Activated CD4-positive, alpha-beta T cell treated with anti-CD3 and anti-CD28 coated beads, Interleukin-2, amount 50 U/mL, for 24 hours (primary cell): ENCODE measurements at places on chromosomes 6 and 20.

GRCh38 chr6:10146715-10147451, 268.0 kb downstream of the TFAP2A start:
- DNase-seq = no peak

- no peak for DNase-seq
Measured at GRCh38 chr6:14031516-14031915, 86.1 kb upstream of the CD83 start.

- DNase-seq = no peak
Measured at GRCh38 chr20:48471759-48472408, 355.9 kb downstream of the PREX1 start.

DNA sequence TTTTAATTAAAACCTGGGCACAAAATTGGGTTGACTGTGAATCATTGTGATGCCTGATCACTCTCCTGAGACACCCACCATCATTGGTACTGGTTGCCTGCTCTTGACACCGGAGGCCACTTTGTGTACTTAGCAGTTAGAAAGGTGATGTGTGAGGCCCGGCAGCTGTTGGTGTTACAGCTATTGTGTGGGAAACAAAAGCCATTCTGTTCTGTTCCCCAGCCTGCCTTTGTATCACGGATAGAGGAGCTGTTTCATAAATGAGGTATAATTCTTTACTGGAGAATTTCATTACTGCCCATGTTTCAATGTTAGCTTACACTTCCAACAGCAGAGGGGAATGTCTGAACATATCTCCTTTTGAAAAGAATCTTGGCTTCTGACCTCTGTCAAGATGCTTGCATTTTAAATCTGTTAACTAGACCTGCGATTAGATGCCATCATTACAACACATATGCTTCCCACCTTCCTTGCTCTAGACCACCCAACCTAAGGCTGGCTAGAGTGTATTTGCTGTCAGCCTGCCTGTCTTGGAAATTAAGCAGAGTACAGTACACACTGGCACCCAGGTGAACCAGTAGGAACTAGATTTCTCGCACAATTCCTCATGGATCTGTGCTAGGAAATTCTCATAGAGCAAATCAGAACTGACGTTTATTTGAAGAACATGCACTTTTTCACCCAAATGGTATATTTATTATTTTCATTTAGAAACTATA, 142.4 kb upstream of the INSM1 start:
- DNase-seq = no peak

DNA sequence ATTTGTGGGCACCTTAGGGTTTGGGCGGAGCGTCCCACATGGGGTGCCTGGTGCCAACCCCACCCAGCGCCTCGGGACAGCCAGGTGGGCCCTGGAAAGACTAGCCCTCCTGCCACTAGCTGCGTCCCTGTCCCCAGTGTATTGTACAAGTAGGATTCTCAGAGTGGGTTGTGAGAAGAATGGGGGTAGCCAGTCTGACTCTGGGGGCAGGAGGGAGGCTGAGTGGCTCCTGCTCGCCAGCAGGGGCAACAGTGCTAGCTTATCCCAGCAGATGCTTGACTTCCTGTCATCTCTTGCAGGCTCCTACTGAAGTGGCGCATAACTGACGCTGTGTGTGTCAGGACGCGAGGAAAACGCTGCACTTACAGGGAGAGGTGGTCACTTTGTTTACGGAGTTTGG, 9.3 kb downstream of the PSMA7 start:
- DNase-seq = no peak

- DNase-seq = no peak
Measured at GRCh38 chr6:4322846-4323309, 187.5 kb upstream of the ECI2 start.

- peak; percentile 34 for DNase-seq
Measured at GRCh38 chr20:44747166-44748004, 1.7 kb downstream of the KCNK15 start.

DNA sequence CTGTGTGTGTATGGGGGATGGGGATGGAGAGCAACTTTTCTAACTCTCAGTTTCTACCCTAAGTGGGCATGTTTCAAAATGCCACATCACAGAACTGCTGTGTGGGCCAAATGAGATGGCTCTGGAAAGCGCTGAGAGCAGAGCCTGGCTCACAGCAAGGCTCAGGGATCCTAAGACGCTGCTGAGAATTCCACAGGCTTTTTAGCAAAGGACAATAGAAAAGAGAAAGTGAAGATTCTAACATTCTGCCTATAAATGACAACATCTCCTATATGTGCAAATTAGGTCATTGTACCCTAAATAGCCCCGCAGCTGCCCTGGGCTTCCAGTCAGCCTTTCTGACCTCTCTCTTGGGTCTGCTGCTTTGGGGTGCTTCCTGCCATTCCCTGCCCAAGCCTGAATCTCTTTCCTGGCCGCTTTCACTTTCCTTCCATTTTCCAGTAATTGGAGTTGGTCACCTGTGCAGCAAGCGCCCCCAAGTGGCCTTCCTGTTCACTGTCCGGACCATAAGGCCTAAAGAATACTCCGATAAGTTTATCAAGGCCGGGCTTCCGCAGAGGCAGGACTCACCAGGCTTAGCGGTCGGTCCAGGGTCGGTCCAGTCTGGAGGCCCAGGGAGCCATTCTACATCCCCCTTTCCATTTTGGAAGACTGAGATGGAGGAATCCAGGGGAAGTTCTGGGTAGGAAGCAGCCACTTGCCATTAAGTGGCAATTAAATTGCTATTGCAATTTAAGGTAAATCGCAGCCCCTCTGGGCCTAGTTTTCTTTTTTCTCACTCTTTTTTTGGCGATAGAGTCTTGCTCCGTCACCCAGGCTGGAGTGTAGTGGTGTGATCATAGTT, 6.7 kb upstream of the DDR1 start:
- DNase-seq = peak; percentile 66

GRCh38 chr20:52305024-52305645, 113.6 kb upstream of the ZFP64 start:
- no peak for DNase-seq

DNA sequence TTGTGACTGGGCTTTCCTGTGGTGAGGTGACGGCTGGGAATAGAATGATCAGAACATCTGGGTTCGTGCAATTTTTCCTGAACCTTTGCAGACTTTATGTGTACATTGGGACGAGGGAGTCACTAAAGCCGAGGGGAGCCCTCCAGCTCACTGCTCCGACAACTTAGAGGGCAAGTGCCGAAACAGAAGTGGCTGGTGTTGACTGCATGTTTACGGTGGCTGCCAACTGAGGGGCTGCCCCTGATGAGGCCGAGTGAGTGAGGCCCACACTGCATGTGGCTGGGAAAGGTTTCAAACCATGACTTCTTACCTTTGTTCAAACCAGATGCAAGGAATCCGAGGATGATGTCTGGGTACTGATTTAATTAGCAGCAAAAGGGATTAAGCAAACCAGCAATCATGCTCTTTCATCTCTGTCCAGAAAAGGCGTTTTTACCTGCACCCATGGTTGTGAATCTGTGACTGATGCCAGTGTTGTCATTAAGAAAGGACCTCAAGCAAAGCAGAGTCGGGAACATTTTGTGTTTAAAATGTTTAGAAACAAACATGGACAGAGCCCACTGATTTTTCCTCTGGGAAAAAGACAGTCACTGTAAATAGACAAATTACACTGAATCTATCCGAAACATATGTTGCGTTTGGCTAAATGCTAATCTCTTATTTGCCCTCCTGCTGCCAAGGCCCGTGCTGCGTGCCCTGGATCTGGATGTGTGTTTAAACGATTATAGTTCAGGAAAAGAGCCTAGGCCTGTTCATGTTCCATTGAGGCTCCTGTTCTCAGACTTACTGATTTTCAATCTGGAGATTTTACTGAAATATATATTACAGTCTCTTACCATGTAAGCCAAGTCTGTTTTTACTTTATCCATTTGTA, 105.1 kb downstream of the UST start:
- no peak for DNase-seq

GRCh38 chr6:89073014-89073620, 7.4 kb upstream of the PNRC1 start:
- no peak for DNase-seq

DNA sequence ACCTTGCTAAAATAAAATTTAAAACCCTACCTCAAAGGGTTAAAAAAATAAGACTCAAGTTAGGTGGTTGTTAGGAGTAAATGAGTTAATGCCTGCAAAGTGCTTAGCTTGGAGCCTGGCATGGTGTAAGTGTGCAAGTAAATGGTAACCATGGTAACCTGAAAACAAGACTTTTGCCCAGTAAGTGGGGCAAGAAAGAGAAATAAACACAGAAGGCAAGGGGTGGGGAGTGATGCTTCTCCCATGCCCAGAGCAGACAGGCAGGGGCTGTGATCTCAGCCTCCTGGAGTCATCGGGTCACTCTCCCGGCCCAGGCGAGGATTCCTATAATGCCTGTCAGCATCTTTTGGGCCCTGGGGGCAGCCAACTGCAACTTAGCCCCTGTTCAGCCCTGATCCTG, 59.2 kb upstream of the SLC32A1 start:
- DNase-seq = no peak

DNA sequence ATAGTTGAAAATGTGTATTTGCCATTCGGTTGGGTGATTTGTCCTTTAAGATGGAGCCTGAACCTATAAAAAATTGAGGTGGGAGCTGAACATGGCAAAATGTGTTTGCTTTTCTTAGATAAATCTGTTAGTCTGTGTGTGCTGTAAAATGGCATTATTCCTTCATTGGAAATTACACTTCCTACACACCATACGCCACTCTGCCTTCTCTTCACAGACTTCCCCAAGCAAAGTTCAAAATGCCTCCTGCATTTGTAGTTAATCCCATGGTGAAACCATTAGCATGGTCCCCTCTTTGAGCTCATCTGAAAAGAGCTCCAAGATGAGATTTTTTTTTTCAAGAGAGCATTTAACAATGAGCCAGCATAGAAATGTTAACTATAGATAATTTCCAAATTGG, 567 bp downstream of the ADTRP start:
- no peak for DNase-seq

DNA sequence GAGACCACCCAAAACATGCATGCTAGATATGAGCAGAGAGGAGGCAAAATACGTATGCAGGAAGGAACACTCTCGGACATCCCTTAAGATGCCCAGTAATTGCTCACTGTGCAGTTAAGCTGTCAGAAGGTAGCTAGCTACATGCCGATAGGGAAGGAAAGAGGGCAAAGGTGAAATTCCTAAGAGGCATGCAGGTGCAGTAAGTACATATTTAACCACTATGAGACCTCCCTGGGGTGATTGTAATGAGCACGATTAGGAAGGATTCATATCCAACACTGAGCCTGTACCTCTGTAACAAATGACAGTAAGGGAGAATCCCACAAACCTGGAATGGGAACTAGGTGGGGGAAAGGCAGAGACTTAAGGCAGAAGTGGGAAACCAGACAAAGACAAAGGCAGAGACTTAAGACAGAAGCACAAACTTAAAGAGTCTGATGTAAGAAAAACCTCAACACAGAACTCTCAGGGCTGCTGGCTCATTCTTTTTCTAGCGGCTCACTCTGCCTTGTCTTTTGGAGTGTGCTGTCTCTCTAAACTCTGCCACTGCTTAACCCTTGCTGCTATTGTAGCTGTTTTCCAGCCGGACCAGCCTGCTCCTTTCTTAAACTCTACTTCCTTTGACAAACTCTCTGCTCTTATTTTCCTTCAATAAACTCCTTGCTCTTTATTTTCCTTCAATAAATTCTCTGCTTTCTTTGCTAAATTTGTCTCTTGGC, 148.1 kb downstream of the UBE3D start:
- no peak for DNase-seq

DNA sequence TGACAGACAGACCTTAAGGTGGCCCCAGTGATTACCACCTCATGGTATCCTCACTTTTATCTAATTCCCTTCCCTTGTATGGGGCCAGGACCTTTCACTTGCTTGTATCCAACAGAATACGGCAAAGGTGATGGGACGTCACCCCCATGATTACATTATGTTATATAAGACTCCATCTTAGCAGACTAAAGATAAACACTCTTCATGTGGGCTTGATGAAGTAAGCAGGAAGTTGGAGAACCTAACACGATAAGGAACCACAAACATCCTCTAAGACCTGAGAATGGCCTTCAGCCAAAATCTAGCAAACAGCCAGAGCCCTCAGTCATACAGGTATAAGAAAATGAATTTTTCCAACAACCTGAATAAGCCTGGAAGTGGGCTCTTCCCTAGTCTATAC, 8.0 kb downstream of the SLC17A3 start:
- no peak for DNase-seq

GRCh38 chr20:20233041-20233514, 134.8 kb upstream of the INSM1 start:
- no peak for DNase-seq

DNA sequence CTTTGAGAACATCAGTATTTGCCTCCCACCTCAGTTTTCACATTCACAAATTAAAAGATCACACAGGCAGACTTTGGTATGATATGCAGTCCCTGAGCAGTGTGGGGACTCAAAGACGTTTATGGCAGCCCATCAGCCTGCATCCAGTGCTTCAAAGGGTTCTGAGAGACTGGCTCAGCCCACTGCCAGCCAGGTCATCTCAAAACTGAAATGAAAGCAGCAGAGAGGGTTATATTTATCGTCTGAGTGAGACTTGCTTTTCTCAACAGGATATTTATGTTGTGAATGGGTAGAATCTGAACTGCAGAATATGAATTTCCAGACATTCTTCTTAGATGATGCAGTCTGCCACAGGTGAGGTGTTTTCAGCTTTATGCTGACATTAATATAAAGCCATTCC, 159.8 kb downstream of the NRN1 start:
- no peak for DNase-seq

DNA sequence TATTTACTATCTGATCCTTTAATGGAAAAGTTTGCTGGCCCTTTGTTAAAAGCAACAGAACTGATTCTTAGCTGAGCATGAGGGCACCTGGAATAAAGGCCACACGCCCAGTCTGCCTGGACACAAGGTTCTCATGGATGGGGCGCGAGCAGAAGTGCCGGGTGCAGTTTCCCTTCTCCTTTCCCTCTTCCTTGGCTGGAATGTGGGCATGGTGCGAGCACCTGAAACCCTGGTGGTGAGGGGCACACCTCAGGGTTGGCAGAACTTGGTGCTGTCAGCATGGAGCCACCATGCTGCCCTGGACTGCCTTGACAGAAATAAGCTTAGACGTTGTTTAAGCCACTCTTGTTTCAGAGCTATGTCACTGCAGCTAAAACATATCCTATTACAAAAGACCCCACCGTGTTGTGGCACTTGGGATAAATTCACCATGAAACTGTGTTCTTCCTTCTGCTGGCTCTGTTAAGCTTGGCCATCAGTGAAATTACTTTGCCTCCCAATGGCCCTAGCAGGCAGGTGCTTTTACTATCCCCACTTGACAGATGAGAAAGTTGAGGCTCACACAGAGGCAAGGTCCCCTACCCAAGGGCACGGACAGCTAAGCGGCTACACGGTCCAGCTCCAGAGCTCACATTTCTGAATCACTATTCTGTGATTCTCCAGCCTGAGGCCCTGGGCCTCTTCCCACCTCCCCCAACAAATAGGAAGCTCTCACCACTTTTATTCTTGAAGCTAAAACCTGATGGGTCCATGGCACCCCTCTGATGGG, 115.9 kb downstream of the PREX1 start:
- no peak for DNase-seq

GRCh38 chr20:47400685-47401084, 44.2 kb upstream of the ZMYND8 start:
- no peak for DNase-seq

- peak; percentile 50 for DNase-seq
Measured at GRCh38 chr6:158072083-158072721, 90.5 kb downstream of the SYNJ2 start.

GRCh38 chr6:125853756-125854155, 63.0 kb downstream of the NCOA7 start:
- DNase-seq = no peak

GRCh38 chr6:147906361-147906760, 397.9 kb downstream of the SAMD5 start:
- DNase-seq = no peak

GRCh38 chr6:127404594-127405178, 54.5 kb downstream of the KIAA0408 start:
- DNase-seq = no peak
